M059J (cell line): ENCODE measurements at places on chromosomes 5 and 9.

DNA sequence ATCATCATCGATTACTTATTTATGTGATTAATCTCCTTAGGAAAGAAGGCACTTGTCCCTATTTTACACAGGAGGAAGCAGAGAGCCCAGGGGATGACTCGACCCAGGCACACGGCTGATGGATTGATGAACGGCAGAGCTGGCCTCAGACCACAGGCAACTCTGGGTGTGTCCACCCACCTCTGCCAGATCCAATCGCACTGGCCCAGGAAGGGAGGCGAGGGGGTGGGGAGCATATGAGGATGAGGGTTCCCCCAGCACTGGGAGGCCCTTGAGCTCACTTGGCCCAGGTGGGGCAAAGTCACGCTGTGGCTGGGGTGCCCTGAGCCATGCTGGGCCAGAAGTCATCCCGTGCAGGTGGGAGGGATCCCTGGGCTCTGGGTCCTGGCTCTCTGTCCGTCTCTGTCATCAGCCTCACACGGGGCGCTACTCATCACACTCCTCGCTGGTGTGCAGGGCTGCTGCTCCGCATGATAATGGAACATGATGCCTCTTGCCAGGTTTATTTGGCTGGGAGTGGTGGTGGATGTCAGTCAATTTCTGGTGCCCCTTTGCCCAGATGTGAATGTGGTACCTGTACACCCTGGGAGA is 160.1 kb downstream of the GAPVD1 start:
- no peak for DNase-seq

- no peak for DNase-seq
Measured at GRCh38 chr9:10649076-10649475, 36.3 kb upstream of the PTPRD start.

- no peak for DNase-seq
Measured at GRCh38 chr9:131951905-131952304, 127.8 kb downstream of the MED27 start.

GRCh38 chr5:66617991-66618768 is 22.0 kb downstream of the MAST4 start:
- no peak for DNase-seq

DNA sequence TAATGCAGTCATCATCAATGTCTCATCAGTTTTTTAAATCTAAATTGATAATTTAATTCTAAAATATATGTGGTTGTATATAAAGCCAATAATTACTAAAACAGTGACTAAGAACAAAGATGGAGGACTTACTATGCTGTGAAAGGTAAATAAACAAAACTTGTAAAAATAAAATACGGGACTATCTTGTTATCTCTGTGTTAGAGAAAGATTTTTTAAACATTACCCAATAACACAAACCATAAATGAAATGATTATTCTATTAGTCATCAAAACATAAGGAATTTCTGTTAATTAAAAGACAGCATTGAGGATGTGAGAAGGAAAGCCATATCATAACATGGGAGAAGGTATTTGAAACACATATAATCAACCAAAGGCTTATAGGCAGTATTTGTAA is 226.2 kb upstream of the SMC2 start:
- no peak for DNase-seq

GRCh38 chr5:8864053-8864452 is 681.8 kb downstream of the SEMA5A start:
- DNase-seq: peak; percentile 42

DNA sequence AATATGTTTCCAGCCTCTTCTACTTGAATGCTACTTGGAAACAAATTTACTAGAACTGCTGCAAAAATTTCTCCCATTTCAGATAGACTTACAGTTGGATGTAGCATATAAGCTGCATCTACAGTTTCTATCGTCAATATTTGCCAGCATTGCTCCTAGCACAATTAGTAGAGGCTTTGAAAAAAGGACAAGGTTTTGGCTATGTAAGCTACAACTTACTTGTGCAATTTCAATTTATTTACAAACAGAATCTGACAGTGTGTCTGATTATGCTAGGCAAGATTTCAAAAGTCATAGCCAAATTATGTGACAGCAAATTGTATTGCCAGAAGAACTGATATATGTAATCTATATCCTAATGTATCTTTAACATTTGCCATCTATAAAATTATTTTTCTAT is 628.4 kb upstream of the FAM174A start:
- DNase-seq: no peak
